ENCODE measurements at places on chromosomes 5 and 9. TPM values are rescaled to one million over a fixed set of nuclear protein-coding genes. Genes with fewer than 3 reads are reported as not detected.

GRCh38 chr9:78903581-78903980, 606.7 kb downstream of the PSAT1 start:
- DNase-seq, result no peak
- H3K27me3 ChIP-seq, result no peaks in the 10 kb centered on the region
- H3K36me3 ChIP-seq, result no peaks in the 10 kb centered on the region
- no peak overlapping the region for H3K27ac ChIP-seq

- H3K4me3 ChIP-seq, result no peak overlapping the region
- peaks cover 18% of the 10 kb centered on the region for H3K27me3 ChIP-seq
- no peaks in the 10 kb centered on the region for H3K36me3 ChIP-seq
- peaks cover 19% of the 10 kb centered on the region for H3K4me1 ChIP-seq
- no peak overlapping the region for H3K27ac ChIP-seq
Measured at GRCh38 chr5:66810848-66811261, 214.7 kb downstream of the MAST4 start.

DNA sequence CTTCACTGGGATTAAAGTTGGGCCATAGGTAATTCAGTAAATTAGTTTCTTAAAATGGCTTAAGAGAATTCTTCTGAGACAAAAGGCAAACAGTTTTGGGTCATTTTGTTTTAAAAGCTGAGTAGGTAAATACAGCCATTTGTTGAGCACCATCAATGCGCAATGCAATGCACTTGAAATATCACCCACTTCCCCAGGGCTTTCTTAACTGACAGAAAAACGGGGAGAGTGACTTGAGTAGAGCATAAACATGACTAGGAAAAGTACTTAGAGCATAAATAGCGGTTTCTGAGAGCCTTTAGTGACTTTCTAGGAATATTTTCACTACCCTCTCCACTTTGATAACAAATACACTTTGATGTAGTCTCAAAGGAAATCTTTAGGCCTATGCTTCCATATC, 27.2 kb downstream of the MLANA start:
- peaks cover 39% of the 10 kb centered on the region for H3K36me3 ChIP-seq
- no peaks in the 10 kb centered on the region for H3K27me3 ChIP-seq
- H3K4me1 ChIP-seq, result no peaks in the 10 kb centered on the region
- H3K27ac ChIP-seq, result no peak overlapping the region
- H3K4me3 ChIP-seq, result no peak overlapping the region
- no peak for DNase-seq

DNA sequence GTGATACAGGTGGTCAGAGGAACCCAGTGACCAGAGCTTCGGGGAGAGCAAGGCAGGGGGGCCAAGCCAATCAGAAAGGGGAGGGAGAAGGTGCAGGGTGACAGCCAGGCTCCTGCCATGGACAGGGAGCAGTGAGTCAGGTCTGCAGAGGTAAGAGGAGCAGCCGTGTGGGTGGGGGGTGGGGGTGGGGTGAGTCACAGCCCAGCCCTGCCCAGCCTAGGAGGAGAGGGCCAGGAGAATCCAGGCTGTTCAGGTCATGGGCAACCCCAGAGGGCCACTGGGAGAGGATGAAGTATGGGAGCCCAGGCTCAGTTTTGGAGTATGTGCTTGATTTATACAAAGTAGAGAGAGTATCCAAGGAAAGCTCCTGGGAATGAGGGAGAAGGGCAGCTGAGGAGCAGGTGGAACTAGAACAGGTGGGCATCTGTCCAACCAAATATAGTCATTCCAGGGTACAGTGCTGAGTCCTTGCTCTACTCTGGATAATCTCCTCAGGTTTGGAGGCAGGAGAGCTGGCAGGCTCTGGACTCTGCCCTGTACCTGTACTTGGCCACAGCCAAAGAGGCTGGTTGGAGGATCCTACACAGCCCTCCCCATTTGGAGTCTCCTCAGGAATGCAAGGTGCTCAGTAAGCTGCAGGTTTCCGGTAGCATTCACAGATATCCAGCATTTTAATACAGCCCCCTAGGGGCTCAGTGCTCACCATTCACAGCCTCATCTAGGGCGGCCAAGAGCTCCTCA, 1.6 kb downstream of the HBEGF start:
- H3K36me3 ChIP-seq, result peaks cover 46% of the 10 kb centered on the region
- H3K4me1 ChIP-seq, result peaks cover 70% of the 10 kb centered on the region
- peak overlapping the region; percentile 84 for H3K4me3 ChIP-seq
- H3K27me3 ChIP-seq, result peaks cover 1% of the 10 kb centered on the region

DNA sequence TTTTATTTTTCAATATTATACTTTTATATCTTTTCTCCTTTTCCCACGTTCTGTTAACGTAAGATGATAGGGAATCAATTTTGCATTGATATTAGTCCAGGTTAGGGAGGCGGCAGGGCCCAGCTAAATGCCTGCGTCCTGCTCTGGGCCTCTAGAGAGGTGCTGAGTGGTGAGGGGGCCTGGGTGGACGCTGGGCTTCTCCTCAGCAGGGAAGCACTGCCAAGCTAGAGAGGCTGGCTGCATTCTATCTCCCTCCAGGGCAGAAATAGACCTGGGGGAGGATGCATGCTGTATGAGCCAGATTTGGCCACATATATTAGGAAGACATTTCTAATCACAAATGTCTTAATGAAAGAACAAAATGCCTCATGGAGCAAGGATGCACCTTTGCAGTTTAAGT, 43.6 kb upstream of the NKX2-5 start:
- no peak overlapping the region for H3K27ac ChIP-seq
- H3K27me3 ChIP-seq, result peaks cover 38% of the 10 kb centered on the region
- H3K4me1 ChIP-seq, result no peaks in the 10 kb centered on the region
- DNase-seq, result no peak
- no peak overlapping the region for H3K4me3 ChIP-seq

Gene LMX1B
- not detected for total RNA-seq

Gene RBM18
- total RNA-seq, result 22.9 TPM
